ENCODE measurements at places on chromosomes 7 and 10.

- DNase-seq: no peak
Measured at GRCh38 chr7:52410032-52410431, 625.4 kb upstream of the POM121L12 start.

DNA sequence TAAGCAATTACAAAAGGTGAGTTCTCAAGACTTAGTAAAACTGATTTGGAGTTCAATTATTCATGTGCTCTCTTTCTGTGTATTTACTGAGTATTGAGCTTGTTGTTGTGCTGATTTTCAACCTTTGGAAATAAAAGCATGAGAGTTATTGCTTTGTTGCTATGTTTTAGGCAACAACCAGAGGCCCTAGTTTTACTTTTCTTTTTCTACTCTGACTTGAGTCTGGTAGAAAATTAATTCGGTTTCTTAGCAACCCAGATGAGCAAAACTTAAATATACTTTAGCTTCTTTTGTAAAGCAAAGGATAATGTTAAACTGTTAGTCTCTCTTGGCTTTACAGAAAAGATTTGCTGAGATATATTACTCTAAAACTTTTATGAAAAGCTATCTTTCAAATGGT lies 66.4 kb upstream of the SCIN start:
- no peak for DNase-seq

DNA sequence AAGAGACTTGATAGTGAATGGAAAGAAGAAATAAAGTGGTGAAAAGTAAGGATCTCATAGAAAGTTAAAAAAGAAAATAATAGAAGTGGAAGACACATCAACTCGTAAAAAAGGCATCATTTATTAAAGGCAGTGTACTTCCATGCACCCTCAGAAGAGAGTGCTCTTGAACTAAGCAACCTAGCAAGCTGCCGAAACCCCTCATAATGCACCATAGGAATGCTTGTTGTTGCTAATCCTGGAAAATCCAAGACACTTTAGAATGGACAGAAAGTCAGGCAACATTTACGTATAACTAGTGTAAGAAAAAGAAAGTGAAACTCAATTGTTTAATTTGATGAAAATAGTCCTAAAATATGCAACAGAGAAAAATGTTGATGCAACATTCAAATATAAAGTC lies 12.8 kb downstream of the TFPI2 start:
- DNase-seq: no peak

- DNase-seq: no peak
Measured at GRCh38 chr7:24701261-24702235, 55.7 kb downstream of the GSDME start.

- no peak for DNase-seq
Measured at GRCh38 chr7:147811923-147812322, 778.6 kb upstream of the C7orf33 start.

DNA sequence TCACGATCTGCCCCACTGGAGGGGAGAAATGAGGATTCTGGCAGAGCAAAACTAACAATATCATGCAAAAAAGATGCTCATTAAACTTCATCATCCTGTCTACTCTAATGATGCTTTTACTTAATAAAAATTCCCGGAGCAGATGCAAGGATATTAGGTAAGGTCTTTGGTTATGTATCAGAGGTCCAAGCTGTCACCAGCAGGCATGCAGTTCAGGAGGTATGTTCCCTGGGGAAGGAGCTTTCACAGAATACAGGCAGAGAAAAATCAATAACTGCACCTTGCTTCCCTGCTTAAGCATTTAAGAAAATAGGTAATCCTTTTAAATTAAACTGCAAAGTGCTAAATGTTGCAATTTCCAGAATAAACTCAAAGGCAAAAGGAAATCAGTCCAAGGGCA lies 81.6 kb upstream of the C1QL3 start:
- DNase-seq: no peak

DNA sequence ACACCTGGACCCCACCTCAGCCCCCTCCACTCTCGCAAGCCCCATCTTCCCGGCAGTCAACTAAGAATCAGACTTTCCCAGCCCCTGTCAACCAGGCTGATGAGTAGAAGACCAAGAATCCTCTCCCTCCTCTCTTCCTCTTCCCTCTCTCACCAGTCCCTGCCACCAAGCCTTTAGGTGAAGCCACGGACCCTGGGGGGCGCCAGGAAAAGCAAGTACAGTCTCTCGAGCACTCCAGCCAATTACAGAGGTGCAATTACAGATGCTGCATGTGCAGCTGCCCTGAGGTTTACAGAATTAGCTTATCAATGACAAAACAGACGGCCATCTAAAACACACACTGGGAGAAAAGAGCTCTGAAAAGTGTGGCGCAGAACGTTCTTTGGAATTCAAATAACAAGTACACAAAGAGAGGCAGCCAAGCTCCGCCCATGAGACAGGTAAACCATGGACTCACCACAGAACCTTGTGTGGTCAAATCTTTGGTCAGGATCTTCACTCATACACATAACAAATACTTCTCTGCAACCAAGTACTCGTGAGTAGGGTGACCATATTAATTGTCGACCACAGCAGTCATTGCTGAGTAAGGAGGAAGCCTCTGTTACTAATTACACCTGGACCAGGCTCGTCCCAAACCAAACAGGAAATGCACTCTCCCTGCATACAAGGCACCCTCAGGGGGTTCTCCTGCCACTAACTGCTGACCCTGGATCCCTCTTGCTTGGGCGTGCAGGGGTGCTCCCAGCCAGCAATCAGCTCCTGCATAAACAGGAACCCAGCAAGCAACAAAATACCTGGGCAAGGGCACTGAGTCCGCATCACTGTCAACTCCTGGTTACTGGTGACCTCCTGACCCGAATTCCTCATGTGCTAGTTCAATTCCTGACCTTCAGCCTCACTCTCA lies 189.2 kb downstream of the FAM107B start:
- no peak for DNase-seq

DNA sequence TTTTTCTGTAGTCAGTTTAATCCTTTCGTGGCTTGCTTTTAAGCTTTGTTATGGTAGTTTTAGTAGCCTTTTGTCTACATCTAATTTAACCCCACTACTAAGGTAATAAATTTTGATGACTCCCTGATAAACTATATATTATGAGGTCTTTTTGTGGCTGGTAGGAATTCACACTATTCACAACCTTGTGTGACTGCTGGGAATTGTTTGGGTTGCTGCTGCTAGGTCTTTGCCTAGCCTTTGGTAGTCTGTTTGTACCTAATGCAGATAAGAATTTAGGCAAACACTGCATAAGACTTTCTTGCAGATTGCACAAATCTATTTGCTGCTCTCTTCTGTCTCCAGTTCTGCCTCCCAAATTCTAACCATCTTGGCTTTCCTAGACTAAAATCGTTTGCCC lies 58.3 kb downstream of the SHOC2 start:
- DNase-seq: no peak

GRCh38 chr7:82704121-82704520 lies 260.5 kb upstream of the CACNA2D1 start:
- no peak for DNase-seq

GRCh38 chr10:53697038-53697437 lies 924.5 kb upstream of the MBL2 start:
- DNase-seq: no peak

GRCh38 chr7:97865104-97865503 lies 7.1 kb downstream of the ASNS start:
- DNase-seq: no peak

DNA sequence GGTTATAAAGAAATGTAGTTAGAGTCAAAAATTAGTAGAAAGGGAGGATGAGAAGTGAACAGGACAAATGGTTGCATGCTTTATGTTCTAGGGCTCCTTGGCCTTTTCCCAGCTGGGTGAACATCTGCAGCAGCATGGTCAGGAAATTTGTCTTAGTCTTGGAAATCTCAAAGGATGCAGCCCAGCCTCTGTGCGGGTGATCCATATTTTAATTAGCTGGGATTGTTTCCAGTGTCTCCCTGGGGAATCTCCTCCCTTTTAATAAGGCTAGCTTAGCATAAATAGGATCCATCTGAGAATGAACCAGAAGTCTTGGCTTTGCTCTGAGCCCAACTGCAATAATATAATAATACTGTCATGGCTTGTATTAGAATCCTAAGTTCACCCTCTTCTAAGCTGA lies 198.3 kb downstream of the PRKG1 start:
- no peak for DNase-seq

- no peak for DNase-seq
Measured at GRCh38 chr7:6238309-6238925, 34.0 kb downstream of the CYTH3 start.

DNA sequence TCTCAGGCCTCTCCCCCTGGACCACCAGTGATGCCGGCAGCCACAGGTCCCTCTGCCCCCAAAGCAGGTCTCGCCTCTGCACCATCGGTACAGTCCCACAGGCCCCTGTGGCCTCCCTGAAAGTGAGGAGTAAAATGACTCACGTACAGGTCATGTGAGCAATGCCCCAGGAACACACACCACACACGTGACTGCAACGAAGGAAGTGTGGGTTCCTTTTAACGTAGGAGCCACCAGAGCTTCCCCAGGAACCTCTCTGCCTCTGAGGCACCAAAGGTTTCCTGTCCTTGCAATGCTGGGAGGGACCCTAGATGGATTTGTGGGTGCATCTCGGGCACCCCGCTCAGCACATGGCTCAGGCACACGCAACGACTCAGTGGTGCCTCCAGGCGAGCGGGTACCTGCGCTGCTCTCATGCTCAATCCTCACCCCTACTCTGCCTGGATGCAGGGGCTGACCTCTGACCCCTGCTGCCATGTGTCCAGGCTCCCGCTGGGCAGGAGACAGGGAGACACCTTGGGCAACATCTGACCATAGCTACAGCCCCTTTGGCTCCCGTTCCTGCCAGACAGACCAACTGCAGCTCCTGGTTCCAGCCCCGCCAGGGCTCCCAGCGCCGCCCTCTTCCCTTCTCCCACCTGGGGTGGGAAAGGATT lies 120.7 kb downstream of the PRKAG2 start:
- DNase-seq: no peak

GRCh38 chr10:101856626-101857025 lies 13.0 kb upstream of the KCNIP2 start:
- DNase-seq: no peak

DNA sequence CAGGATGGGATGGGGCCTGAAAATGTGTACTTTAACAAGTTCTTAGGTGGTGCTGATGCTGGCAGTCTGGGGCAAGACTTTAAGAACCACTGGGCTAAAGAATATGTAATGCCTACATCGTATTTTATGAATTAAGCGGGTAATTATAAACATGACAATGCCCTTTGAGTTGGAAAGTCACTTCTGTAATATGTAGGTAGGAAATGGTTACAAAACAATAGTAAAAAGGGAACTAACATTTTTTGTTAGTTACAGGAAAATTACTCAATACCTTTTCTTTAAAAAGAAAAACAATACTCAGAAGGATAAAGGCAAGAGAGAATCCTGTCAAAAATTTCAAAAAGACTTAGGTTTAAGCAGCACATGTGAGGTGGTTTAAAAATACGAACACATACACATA lies 48.3 kb upstream of the STEAP4 start:
- DNase-seq: no peak

GRCh38 chr7:157897681-157898080 lies 560.9 kb downstream of the DNAJB6 start:
- no peak for DNase-seq

DNA sequence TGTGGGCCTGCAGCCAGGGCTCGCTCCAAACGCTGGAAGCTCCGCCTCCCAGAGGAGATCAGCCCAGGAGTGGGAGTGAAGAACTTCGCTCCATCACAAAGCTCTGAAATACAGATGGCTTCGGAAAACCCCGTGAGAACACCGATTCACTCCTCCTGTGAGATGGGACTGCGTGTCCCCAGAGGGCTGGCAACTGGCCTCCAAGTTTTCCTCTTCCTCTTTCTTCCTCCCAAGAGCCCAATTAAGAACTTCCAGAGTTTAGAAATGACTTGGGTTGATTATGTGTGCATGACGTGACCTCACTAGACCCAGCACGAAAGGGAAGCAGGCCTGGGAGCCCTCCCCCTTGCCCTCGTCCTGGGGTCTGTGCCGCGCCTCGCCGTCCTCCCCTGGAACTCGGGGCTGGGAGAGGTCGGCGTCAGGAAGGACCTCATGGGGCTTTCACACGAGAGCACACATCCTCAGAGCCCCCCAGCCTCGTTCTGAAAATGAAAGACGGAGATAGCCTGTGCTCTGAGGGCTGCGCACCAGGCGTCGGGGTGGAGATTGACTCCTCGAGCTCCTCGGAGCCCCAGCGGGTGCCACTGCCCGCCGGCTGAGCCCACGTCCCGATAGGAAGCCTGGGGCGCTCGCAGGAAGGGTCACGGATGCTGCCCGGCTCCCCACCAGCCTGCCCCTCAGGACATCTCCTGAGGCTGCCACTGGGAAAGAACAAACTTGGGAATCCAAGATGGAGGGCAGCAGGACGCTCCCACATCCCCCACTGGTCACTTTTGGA lies 37.8 kb downstream of the PTPRN2 start:
- DNase-seq: no peak

DNA sequence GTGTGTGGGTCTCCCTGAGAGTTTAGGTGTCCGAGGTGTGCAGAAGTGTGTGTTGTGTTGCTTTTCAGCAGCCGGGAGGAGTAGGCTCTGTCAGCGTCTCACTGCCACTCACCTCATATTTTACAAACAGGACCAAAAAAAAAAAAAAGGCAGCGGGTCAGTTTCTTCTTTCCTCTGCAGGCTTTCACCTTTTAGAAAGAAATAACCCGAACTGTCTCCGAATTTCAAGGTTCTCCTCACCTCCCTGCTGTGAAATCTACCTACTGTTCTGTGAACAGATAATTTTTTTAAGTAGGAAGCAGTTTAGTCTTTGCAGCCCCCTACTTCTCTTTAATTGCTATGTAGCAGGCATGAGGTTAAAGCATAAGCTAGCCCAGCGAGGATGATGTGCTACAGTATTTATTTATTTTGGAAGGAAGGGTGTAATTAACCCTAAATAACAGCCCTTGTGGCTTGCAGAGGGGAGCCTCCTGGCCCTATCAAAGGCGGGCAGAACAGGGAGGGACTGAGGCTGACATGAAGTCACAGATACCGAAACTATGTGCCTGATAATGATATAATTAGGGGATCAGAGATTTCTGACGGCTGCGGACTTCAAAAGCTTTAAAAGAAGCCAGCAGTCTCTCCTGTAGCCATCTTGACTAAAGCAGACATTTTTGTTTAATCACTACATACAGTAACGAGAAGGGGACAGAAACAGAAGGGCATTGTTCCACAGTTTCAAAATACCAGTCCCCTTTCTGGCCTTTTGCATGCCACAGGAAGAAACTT lies 1.6 kb downstream of the BAMBI start:
- no peak for DNase-seq

DNA sequence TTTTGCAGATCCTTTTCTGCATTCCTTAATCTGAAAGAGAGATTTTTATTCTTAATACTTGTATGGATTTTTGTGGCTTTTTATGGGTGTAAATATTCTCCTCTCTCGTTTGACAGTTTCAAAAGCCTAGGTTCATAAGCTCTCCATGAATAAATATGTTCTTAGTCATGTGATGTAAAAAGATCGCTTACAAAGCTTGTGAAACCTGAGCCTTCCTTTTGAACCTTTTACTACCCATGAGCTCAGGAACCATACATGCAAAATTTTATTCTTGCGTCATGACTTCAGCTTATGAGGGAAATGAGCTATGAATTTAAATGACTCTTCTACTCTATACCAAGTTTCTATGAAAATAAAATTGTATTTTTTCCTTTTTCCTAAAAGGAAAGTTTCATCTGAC lies 98.7 kb downstream of the POLL start:
- no peak for DNase-seq

- DNase-seq: no peak
Measured at GRCh38 chr7:138029941-138030340, 28.1 kb upstream of the CREB3L2 start.

- DNase-seq: no peak
Measured at GRCh38 chr10:11757454-11757820, 15.3 kb downstream of the ECHDC3 start.

- DNase-seq: peak; percentile 13
Measured at GRCh38 chr10:108358912-108359311, 1194.4 kb upstream of the SORCS1 start.

- DNase-seq: no peak
Measured at GRCh38 chr7:16594676-16595075, 50.9 kb downstream of the ANKMY2 start.

GRCh38 chr7:7051206-7051877 lies 131.0 kb upstream of the C1GALT1 start:
- DNase-seq: peak; percentile 13
